ENCODE measurements at places on chromosomes 12 and 14.
A peak's percentile ranks its signal among the peaks of the same experiment; 100 is the strongest.

- DNase-seq = peak; percentile 86
Measured at GRCh38 chr12:124913474-124914391, 717 bp downstream of the UBC start.

GRCh38 chr14:104102282-104102914, 16.9 kb downstream of the ASPG start:
- DNase-seq = no peak

GRCh38 chr12:123948796-123949769, 23.5 kb downstream of the CCDC92 start:
- no peak for DNase-seq

GRCh38 chr14:74501691-74502090, 8.1 kb downstream of the ISCA2 start:
- DNase-seq = no peak

GRCh38 chr12:12872139-12872933, 19.0 kb upstream of the GPRC5A start:
- peak; percentile 46 for DNase-seq

DNA sequence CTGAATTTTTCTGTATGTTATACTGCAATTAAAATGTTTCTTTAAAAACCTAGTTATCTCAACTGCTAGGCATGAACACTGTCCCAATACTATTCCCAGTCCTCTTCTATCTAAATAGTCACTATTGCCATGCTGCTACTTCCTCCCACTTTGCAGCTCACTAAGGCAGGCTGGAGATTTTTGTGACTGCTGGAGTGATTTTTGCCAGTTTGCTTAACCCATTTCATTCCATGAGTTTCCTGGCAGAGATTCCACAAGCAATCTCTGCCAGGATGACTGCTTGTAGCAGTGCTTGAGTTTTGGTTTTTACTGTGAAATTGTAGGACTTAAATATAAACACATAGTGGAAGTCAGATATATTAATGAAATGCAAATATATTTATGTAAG, 80.8 kb downstream of the BHLHE41 start:
- peak; percentile 63 for DNase-seq

GRCh38 chr12:121789800-121790728, 3.4 kb downstream of the RHOF start:
- peak; percentile 50 for DNase-seq

GRCh38 chr12:18383203-18383602, 121.9 kb downstream of the PIK3C2G start:
- DNase-seq = peak; percentile 95

DNA sequence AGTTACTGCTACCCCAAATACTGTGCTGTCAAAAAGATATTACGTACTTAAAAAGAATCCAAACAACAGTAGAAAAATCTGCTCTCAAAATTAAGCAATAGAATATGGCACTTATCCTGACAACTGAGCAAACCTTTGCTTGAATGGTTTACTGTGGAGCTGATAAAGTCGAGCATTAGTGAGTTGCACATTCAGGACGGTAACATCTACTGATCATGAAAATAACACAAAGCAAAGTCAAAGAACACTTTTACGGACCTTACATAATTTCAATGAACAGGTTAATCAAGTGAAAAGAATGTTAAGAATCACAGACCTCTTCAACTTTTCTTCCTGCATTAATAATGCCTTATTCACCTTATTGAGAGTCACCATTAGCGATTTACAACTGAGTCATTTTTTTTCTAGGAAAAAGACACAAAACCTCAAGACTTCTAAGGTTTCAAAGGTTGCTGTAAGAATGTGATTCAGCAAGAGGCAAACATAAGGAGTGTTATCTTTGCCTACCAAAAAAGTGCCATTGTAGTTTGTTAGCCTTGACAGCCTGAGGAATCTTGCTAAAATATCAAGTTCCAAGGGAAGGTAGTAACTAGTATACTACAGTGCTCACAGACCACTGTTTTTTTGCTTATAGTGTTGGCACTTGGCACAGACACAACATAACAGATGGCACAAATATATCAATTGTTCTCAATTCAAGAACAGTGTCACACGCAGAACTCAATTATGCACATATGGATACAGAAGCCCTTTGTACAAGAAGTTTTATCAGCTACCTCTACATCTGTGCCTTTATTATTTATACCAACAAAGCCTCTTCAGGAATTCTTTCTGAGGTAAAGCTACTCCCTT, 334.2 kb upstream of the RPL10L start:
- DNase-seq = peak; percentile 13

GRCh38 chr12:91249054-91249453, 66.4 kb upstream of the DCN start:
- DNase-seq = no peak

DNA sequence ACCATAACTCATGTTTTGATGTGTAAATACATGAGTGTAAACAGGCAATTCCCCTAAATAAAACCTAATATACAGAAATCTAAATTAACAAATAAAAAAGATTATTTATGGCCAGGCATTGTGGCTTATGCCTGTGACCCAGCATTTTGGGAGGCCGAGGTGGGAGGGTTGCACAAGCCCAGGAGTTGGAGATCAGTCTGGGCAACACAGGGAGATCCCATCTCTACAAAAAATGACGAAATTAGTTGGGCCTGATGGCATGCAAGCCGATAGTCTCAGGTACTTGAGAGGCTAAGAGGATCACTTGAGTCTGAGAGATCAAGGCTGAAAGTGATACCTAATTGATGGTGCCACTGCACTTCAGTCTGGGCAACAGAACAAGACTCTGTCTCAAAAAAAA, 48.7 kb downstream of the BCAT1 start:
- no peak for DNase-seq

GRCh38 chr12:114762490-114763110, 78.6 kb upstream of the TBX3 start:
- DNase-seq = peak; percentile 95

DNA sequence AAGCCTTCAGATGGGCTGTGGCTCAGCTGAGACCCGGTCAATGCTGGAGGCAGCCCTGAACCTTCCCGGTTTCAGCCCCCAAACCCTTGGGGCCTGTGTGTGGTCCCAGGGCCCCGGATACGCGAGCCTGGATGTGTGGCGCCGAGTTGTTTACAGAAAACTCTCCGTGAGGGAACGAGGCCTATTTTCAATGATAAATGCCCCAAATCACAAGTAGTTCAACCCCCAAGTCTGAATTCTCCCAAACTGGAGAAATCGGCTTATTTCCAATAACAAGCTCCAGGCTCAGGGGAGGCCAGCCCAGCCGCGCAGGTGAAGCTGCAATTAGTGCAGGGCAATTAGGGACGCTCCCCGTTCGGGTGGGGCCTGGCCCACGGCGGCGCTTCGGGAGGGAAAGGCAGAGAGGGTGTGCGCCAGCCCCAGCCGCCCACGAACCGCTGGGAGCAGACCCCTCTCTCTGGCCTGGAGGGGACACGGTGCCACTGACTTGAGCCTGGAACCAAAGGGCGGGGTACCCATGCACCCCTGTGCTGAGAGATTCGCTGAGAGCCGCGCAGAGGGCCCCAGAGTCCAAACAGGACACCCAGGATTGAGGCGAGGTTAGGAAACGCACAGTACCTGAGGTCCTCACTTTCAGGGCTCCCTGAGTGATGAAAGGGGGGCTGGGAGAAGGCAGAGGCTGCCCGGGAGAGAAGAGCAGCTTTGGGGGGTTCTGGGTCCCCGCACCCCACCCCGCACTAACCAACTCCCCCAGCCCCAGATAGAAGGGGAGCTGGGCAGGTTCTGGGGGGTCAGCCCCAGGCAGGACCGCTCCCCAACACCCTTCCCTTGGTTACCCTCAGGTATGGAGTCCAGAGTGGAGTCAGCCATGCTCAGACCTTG, 14.2 kb upstream of the ANKRD9 start:
- DNase-seq = peak; percentile 77

DNA sequence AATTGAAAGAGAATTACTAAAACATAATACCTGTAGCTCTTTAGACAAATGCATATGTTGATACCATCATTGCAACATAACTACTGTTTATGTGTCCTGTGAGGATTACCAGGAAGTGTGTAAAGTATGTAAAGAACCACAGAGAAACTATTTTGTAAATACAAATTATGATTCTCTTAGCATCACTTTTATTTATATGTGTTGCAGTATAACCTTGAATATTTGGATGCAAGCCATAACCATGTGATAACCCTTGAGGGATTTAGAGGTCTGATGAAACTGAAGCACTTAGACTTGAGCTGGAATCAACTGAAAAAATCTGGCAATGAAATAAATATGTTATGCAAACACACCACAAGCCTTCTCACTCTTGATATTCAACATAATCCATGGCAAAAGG, 77.5 kb downstream of the LRRC9 start:
- DNase-seq = no peak

DNA sequence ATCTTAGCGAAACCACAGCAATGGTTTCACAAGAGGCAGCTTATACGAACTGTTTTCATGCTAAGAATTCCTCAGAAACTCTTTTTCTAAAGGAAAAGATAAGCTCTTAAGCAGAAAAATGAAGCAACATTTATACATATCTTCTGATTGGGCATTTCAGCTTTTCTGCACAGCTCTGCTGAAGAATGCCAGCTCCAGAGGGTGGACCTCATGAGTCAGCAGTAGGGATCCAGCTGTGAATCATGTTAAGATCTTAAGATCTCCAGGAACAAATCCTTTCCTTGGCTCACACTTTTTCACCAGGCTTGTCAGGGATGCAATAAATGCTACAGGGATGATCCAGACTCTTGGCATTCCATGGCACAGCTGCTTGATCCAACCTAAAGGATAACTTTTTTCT, 477.1 kb upstream of the CCDC196 start:
- DNase-seq = peak; percentile 39
